Stimulated activated CD8-positive, alpha-beta memory T cell treated with anti-CD3 and anti-CD28 coated beads, Interleukin-12 subunit alpha, Interleukin-12 subunit beta, amount 100 ng/mL, for 4 hours (primary cell): ENCODE measurements at places on chromosomes 2 and 18.

DNA sequence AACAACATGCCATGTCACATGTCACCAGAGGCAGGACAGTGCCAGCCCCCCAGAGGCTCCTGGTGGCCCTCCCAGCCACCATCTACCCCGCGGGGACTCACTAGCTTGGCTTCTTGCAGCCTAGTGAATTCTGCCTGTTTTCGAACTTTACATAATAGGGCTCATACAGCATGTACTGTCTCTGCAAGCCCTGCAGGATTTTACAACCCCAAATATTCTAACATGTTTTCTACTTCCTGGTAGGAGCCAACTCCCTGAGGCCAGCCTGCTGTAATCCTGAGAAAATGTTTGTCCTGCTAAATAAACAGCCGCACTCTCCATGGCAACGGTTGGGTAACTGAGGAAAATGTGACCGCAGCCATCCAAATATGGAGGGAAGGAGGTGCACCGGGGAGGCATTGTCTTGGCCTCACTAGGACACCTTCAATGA is 2.7 kb downstream of the PER2 start:
- DNase-seq: no peak

DNA sequence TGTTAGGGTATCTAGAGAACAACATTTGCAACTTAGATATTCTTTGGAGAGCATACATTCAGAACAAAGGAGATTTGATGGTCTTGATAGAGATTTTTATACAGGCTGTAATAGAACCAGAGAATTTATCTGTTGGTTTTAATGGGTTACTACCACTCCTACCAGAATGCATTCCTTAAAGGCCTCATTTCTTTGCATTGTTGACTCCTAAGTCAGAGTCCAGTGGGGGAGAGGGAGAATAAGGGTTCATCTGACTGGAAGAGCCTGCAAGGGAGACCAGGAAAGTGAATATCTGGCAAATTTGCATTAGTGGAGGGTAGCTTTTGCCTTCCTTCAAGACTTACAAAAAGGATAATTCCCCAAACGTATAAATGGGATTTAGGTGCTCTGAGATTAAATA is 29.7 kb downstream of the AGPS start:
- DNase-seq: no peak

DNA sequence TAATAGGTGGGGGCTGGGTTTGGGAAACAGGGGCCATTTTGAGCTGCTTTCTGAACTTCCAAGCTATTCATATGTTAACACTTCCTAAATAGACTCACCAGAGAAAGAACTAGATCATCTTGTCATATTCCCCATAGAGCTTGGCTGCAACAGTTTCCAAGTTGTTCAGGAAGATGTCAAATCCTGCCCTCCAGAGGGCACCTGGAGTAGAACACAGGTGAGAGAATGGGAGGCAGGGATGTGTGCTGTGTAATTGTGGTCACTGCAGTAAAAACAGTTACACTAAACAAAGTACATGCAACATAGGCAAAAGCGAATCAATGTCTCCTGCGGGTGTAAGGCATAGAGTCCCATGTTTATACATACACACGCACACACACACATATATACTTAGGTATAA is 34.5 kb upstream of the LRRC30 start:
- no peak for DNase-seq

- no peak for DNase-seq
These were observed 85.7 kb upstream of the FRZB start for GRCh38 chr2:182951948-182952663.

DNA sequence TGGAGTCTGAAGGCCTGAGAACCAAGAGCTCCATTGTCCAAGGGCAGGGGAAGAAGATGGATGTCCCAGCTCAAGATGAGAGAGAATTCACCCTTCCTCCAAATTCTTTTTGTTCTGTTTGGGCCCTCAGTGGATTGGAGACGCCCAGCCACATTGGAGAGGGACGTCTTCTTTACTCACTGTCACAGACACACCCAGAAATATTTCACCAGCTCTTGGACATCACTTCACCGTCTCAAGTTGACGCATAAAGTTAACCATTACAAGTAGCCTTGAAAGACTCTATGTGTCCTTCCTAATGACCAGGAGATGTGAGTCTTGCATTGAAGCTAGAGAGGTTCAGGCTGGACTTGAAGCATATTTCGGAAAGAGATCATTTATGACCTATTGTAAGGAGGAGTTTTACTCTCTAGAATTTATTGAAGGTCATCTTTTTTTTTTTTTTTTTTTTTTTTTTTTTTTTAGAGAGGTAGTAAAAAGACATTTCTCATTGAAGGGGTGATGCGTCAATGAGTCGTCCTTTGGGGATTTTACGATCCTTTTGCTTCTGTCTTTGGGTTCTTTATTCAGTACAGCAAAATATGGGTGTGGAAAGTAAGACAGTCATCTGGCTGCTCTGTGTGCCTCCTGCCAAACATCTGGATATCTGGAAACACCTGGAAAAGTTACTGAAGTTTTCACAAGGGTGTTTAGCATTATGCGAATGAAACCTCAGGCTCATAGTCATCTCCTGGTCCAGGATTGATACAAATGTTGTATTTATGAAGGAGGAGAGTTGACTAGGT is 118.1 kb downstream of the PRPF40A start:
- DNase-seq: no peak
